Fibroblast of the aortic adventitia (primary cell): ENCODE measurements at places on chromosomes 2 and 18.

DNA sequence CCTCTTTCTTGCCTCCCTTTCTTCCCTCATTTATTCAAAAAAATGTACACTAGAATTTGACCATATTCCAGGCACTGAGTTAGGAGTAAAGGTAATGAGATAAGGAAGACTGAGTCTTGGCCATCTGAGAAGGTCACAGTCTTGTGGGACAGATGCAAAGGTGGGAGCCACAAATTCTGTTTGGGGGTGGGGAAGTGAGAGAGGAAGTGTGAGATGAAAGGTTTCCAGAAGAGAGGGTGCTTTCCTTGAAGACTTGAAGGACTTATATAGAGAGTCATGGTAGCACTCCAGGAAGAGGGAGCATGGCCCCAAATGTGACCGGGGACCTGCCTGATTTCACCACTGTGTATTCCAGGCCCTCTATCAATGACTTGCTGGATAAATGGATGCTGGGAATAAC, 320.6 kb downstream of the LPIN1 start:
- DNase-seq, result no peak

GRCh38 chr2:44768438-44769236, 172.9 kb upstream of the SIX3 start:
- no peak for DNase-seq

GRCh38 chr18:63102941-63103744, 216.4 kb downstream of the BCL2 start:
- no peak for DNase-seq

GRCh38 chr18:69567813-69568488, 167.3 kb downstream of the DOK6 start:
- no peak for DNase-seq

DNA sequence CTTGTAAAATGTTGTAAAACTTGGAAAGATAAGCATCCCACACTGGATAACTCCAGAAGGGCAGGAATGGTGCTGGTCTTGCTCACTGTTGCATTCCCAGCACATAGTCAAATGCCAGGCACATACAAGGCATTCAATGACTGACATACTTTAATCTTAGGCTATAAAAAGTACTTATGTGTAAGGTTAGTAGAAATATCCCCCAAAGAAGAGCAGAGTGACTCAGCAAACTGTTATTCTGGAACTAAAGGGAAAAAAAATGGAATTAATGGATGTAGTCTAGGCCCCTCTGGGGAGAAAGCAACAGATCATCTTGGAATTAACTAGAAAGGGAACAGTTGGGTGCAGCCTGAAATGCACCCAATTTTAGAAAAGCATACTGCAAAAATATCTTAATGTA, 9.0 kb downstream of the ZBTB14 start:
- no peak for DNase-seq

- DNase-seq, result no peak
Measured at GRCh38 chr2:1940679-1941078, 196.4 kb upstream of the PXDN start.

GRCh38 chr18:64403784-64404503, 255.1 kb upstream of the LINC00305 start:
- DNase-seq, result no peak

DNA sequence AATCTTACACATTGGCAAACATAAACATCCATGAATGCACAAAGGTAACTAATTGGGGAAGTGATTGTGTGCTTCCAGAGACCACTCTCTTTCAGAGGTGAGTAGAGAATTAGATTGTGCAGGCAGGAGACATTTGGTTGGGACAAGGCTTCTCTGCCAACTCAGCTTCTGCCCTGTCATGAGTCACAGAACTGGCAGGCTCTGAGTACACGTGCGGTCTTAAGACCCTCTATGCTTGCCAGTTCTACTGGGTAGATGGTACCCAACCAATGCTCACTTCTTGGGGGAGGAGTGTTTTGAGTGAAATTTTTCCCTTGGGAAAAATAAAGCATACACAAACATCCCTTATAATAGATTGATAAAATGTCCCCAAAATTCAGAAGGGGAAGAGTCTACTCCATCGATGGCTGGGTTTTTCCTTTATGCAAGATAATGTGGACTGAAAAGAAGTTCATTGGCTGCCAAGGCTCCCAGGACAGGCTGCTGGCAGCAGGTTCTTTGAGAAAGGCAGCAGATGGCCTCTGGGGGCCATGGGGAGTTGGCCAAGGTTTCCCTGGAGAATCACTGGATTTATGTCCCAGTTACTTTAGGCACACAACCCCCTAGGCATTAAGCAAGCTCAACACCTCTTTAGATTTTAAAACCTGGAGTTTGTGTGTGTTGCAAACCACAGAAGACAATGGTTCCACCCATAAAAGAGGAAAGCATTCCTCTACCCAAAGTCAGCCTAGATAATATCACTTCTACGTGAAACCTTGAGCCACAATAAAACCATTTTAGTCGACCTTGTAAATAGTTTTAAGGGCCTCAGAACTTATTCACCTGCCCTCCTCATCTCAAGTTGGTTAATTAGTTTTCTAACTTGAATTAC, 417.0 kb downstream of the TXNL1 start:
- DNase-seq, result no peak

- DNase-seq, result no peak
Measured at GRCh38 chr2:27049422-27050280, 1.8 kb upstream of the AGBL5 start.

DNA sequence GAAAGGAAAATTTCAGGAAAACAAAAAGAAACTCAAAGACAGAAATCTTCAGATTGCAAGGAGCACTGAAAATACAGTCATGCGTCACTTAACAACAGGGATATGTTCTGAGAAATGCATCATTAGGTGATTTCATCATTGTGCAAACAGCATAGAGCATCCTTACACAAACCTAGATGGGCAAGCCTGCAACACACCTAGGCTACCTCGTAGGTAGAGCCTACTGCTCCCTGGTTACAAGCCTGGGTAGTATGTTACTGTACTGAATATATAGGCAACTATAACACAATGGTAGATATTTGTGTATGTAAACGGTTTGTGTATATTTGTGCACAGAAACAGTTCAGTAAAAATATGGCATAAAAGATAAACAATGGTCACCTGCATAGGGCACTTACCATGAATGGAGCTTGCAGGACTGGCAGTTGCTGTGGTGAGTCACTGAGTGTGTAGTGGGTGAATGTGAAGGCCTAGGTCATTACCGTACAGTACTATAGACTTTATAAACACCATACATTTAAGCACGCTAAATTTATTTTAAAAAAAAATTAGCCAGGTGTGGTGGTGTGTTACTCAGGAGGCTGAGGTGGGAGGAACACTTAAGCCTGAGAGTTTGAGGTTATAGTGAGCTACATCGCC, 33.4 kb downstream of the SFXN5 start:
- no peak for DNase-seq
